ENCODE measurements at places on chromosomes 5 and 9.

DNA sequence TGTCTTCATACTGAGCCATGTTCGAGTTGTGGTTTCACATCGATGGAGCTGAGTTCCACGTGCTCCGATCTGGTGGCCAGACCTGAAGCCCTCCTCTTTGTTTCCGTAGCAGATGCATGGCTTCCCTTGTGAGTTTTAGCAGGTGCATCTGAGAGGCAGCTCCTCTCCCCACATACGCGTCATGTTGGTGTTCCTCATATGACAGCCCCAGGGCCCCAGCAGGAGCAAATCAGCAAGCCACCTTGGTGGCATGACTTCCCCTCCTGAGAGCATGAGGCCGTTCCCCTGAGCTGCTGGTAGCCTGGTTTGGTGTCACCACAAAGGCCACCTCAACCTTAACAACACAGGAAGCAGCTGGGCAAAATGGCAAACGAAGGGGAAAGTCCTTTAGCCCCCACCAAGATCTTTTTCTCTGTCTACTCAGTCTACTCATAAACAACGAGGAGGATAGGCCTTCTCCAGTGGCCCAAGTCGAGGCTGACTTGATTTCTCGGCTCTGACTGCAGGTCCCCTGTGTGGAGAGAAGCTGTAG is 5.9 kb downstream of the CYFIP2 start:
- no peak for DNase-seq

DNA sequence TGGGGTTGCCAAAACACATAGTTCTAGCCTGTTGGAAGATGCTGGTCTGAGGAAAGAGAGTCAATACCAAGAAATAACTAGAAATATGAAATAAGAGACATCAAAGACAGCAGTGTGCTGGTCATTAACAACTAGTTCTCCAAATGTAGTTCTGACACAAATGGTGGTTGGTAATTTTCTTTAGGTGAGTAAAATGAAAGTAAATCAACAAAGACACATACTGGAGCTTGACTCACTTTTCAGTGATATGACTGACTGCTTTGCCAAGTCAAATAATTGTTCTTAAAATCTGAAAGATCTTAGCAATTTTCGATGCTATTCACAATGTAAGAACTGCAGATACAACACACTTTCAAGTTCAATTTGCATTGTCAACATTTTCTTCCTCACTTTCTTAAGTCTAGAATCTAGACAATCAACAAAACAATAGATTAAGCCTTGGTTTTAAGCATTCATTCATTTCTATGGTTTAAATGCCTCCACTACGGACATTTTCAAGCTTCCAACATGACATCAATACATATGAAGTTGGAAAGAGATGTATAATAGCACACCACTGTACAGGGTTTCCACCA is 166.8 kb upstream of the MAP3K1 start:
- no peak for DNase-seq

DNA sequence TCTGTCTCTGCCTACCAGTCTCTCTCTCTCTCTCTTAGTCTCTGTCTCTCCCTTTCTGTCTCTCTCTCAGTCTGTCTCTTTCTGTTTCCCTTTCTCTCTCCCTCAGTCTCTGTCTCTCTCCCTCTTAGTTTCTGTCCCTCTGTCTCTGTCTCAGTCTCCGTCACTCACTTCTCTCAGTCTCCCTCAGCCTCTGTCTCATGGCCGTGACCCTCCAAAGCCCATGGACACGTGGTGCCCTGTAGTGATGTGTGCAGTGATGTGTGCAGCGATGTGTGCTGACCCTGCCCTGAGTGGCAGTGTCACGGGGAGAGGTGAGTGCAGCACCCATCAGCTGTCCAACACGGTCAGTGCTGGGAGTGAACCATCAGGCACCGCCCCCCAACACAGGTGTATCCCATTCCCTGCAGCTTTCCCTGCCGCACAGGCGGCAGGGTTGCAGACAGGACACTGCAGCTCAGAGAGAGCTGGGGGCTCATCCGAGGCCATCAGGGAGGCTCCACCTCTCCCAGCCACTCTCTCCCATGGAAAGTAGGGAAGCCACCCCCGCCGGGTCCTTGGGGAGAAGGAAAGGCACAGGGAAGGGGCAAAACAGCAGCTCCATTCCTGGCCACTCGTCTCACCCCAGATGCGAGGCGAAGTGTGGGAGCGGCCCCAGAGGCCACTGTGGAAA is 794 bp upstream of the LRRC14B start:
- DNase-seq = no peak

DNA sequence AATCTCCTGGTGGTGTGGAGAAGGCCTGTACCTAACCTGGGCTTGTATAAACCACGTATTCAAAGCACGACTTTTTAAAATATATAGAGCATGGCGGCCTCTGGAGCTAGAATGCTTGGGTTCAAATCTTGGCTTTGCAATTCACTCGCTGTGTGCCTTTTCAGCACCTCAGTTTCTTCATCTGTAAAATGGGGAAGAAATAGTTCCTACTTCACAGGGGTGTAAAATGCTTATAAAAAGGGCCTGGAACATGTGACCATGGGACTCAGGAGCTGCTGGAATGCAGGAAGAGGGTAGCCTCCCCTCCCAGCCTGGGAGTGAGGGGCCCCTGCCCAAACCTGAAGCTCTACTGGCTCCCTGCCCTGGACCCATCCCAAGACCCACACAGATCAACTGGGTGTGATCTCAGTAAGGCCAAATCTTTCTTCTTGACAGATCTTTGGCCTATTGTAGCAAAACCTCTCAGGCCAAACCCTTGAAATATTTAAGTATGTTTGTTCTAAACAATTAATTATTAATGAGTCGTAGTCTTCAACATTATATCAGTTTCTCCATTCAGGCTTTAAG is 269.0 kb downstream of the ZSWIM6 start:
- no peak for DNase-seq
